ENCODE measurements at places on chromosomes 6 and 20.

DNA sequence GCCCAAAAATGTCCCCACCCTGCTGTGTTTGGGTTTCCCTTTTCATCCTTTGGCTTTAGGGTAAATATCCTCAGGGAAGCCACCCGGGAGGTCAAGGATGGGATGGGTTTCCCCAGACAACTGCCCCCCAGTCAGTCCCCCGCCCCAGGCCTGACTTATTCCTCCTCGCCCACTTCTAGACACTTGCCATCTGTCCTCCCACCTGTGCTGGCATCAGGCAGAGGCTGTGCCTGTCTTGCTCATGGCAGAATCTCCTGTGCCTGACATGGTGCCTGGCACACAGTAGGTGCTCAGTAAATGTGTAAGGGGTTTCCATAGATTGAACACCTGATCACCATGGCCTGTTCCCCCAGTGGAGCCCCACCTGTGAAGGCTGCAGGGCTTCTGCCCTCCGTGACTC lies 141.8 kb downstream of the PHACTR3 start:
- no peak for DNase-seq

- DNase-seq: no peak
Measured at GRCh38 chr20:46701556-46701955, 7.9 kb upstream of the SLC2A10 start.

- no peak for DNase-seq
Measured at GRCh38 chr6:19538096-19538495, 299.1 kb upstream of the ID4 start.

GRCh38 chr6:169243186-169243585 lies 10.5 kb downstream of the THBS2 start:
- no peak for DNase-seq

DNA sequence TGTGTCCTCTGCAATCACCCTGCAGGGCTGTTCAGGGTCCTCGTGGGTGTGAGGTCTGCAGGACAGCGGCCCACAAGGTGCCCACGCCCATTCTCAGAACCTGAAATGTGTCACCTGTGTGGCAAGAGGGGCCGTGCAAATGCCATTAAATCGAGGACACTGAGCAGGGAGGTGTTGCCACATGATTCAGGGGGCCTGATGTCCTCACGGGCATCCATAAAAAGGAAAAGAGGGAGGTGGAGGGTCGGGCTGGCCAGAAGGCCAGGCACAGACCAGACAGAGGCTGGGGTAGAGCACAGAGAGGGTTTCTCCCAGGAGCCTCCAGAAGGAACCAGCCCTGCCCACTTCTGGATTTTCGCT lies 239.6 kb downstream of the ERMARD start:
- DNase-seq: no peak

DNA sequence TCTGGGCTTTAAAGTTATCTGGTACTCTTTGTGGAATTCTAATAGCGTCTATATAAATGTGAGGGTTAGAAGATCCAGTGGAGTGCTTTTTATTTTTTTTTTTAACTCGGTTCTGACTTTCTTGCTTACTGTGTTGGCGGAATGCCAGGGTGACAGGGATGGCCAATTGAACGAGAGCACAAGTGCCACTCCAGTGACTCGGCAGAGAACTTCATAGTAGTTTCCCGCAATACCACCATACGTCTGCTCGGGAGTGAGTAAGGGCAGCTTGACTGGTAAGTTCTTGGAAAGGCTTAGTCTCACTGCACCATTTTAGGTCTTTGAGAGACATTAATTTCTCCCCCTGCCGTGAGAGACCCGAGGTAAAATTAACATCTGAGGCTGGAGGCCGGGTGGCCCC lies 49.4 kb upstream of the TULP1 start:
- DNase-seq: no peak

DNA sequence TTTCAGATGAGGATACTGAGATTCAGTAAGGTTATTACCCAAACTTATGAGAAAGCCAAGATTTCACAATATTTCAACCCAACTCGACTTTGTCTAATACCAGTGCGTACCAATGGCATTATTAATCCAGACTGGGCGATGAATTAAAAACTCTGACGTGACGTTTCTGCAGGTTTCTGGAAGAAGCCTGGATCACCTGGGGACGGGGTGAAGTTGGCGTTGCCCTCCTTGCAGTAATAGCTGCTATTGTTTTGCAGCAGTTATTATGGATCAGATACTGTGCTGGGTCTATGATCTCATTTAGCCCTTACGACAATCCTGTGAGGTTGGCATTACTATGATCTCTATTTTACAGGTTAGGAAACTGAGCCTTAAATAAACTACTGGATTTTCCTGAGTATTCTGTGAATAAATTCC lies 569 bp upstream of the CDC5L start:
- no peak for DNase-seq

DNA sequence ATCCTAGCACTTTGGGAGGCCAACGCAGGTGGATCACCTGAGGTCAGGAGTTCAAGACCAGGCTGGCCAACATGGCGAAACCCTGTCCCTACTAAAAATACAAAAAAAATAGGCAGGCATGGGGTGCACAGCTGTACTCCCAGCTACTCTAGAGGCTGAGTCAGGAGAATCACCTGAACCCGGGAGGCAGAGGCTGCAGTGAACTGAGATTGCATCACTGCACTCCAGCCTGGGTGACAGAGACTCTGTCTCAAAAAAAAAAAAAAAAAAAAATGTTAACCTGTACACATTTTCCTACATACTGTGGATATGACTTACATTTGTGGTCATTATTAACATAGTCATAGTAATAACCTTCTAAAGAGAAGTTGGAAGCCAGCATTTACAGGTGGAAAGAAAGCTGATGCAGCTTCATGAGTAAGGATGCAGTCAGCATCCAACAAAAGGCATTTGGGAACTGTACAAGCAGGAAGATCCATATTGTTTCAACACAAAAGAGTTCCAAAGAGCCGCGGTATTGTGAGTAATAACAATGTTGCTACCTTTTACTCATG lies 186.2 kb downstream of the GPX5 start:
- no peak for DNase-seq

Data from AG09309 (cell line).